ENCODE measurements at places on chromosomes 1 and 21. TPM values are rescaled to one million over a fixed set of nuclear protein-coding genes. Genes with fewer than 3 reads are reported as not detected.
A peak's percentile ranks its signal among the peaks of the same experiment; 100 is the strongest.

DNA sequence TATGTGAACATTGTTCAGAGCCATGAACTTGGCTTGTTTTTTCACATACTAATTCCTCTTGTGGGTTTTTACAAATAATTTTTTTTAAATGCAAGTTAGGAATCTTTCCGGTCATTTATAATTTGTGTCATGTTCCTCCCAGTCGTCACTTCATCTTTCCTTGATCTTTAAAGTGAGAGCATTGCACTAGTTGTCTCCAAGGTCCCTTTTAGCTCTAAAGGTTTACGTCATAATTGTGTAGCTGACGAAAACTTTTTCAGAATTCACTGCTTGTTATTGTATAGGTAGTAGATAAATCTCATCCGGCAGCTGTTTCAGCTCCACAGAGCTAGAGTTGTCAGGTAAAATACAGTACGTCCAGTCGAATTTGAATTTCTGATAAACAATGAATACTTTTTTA lies 33.6 kb downstream of the SOAT1 start:
- H3K27me3 ChIP-seq = no peaks in the 10 kb centered on the region
- DNase-seq = no peak
- H3K4me3 ChIP-seq = no peak overlapping the region
- no peak overlapping the region for H3K27ac ChIP-seq

DNA sequence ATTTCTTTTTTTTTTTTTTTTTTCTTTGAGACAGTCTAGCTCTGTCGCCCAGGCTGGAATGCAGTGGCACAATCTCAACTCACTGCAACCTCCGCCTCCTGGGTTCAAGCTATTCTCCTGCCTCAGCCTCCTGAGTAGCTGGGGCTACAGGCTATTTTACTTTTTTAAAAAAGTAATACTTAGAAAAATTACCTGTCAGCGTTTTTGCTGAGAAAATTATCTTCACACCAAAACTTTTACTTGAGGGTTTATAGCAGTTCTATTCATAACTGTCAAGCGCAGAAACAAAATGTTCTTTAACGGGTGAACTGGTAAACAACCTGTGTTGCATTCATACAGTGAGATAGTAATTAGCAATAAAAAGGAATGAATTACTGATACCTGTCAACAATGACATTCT lies 1.5 kb upstream of the SLC25A24 start:
- H3K4me1 ChIP-seq = no peaks in the 10 kb centered on the region
- no peak overlapping the region for H3K27ac ChIP-seq
- DNase-seq = no peak
- no peaks in the 10 kb centered on the region for H3K27me3 ChIP-seq
- no peak overlapping the region for H3K4me3 ChIP-seq
- no peaks in the 10 kb centered on the region for H3K36me3 ChIP-seq

DNA sequence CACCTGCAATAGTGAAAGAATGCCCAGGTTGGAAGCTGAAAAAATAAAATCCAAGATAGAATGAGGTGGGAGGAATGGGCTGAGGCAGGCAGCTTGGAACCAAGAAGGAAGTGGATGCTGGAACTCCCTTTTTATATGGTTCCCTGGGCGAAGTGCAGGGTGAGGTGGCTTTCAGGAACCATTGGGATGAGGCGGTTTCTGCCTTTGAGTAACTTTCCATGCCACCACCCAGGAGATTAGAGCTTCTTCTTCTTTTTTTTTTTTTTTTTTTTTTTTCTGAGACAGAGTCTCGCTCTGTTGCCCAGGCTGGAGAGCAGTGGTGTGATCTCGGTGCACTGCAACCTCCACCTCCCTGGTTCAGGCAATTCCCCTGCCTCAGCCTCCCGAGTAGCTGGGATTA lies 17.8 kb upstream of the MRPS6 start:
- H3K4me1 ChIP-seq = no peaks in the 10 kb centered on the region
- H3K27me3 ChIP-seq = no peaks in the 10 kb centered on the region
- no peak overlapping the region for H3K4me3 ChIP-seq
- no peak overlapping the region for H3K27ac ChIP-seq

- H3K27me3 ChIP-seq = no peaks in the 10 kb centered on the region
- no peak for DNase-seq
- no peak overlapping the region for H3K4me3 ChIP-seq
- no peak overlapping the region for H3K27ac ChIP-seq
- no peaks in the 10 kb centered on the region for H3K36me3 ChIP-seq
Observed at GRCh38 chr1:219478811-219479210, 134.1 kb downstream of the ZC3H11B start.

The RPS6KA1 gene
- 16.5 TPM for total RNA-seq

DNA sequence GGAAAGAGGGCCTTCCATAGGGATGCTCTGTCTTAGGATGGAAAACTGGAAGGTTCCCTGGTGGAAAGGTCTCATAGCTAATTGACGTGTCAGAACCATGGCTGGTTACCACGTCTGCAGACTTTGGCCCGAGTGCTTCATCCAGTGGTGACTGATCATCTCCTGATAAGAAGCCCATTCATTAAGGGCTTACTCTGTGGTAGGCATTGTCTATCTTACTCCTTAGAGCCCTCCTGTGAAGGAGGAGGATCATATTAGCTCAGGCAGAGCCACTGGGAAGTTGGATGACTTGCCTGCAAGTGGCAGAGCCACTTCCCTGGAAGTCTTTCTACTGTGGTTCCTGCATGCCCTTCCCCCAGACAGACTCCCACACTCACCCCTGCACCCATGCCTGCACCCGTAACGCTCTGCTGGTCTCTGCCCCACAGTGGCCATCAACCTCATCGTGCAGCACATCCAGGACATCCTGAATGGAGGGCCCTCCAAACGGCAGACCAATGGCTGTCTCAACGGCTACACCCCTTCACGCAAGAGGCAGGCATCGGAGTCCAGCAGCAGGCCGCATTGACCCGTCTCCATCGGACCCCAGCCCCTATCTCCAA lies 79.9 kb downstream of the UCK2 start:
- H3K4me1 ChIP-seq = no peaks in the 10 kb centered on the region
- no peak overlapping the region for H3K27ac ChIP-seq
- H3K27me3 ChIP-seq = no peaks in the 10 kb centered on the region
- no peaks in the 10 kb centered on the region for H3K36me3 ChIP-seq
- H3K4me3 ChIP-seq = no peak overlapping the region
- DNase-seq = no peak

GRCh38 chr1:236273358-236273757 lies 8.4 kb downstream of the ERO1B start:
- H3K4me3 ChIP-seq = no peak overlapping the region
- no peak overlapping the region for H3K27ac ChIP-seq
- H3K36me3 ChIP-seq = no peaks in the 10 kb centered on the region
- no peaks in the 10 kb centered on the region for H3K4me1 ChIP-seq

The GNG12 gene
- total RNA-seq = 45.3 TPM

DNA sequence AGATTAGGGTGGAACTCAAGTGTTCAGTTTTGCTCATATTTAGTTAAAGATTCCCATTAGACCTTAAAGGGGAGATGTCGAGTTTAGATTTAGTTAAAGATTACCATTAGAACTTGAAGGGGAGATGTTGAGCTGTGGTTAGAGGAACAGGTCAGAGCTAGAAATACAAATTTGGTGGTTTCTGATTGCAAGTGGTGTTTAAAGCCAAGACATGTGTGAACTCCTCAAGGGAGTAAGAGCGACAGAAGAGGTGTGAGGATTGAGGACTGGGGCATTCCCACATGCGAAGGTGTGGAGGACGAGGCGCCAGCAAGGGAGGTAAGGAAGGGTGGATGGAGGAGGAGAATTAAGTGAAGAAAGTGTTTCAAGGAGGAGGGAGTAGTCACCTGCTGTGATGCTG lies 168.6 kb downstream of the IER5 start:
- no peaks in the 10 kb centered on the region for H3K27me3 ChIP-seq
- no peak overlapping the region for H3K27ac ChIP-seq
- H3K36me3 ChIP-seq = no peaks in the 10 kb centered on the region
- no peak overlapping the region for H3K4me3 ChIP-seq
- H3K4me1 ChIP-seq = no peaks in the 10 kb centered on the region

DNA sequence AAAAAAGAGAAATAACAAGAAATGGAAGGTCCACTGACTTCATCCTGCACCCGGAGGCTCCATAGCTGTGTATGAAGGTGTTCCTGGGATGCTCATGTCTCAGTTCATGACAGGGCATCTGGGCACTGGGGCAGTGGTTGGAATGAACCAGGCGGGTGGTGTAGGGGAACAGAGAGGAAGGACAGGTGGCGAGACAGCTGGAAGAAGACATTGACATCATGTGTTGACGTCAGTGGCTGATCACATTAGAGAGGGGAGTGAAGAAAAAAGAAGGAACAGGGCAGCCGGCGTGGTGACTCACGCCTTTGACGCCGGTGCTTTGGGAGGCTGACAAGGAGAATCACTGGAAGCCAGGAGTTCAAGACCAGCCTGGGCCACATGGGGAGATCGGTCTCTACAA lies 50.1 kb downstream of the HUNK start:
- H3K4me1 ChIP-seq = no peaks in the 10 kb centered on the region
- no peaks in the 10 kb centered on the region for H3K36me3 ChIP-seq
- H3K4me3 ChIP-seq = no peak overlapping the region
- no peaks in the 10 kb centered on the region for H3K27me3 ChIP-seq
- no peak for DNase-seq
- no peak overlapping the region for H3K27ac ChIP-seq

GRCh38 chr1:99551812-99552614 lies 93.9 kb upstream of the PALMD start:
- no peaks in the 10 kb centered on the region for H3K27me3 ChIP-seq
- H3K4me3 ChIP-seq = no peak overlapping the region
- no peak overlapping the region for H3K27ac ChIP-seq
- H3K4me1 ChIP-seq = no peaks in the 10 kb centered on the region
- H3K36me3 ChIP-seq = no peaks in the 10 kb centered on the region

- H3K27me3 ChIP-seq = no peaks in the 10 kb centered on the region
- no peaks in the 10 kb centered on the region for H3K36me3 ChIP-seq
- H3K4me3 ChIP-seq = no peak overlapping the region
- H3K4me1 ChIP-seq = no peaks in the 10 kb centered on the region
Observed at GRCh38 chr1:197557302-197557701, 218.0 kb downstream of the DENND1B start.

- H3K36me3 ChIP-seq = no peaks in the 10 kb centered on the region
- no peak for DNase-seq
- no peaks in the 10 kb centered on the region for H3K4me1 ChIP-seq
- H3K4me3 ChIP-seq = no peak overlapping the region
- H3K27me3 ChIP-seq = no peaks in the 10 kb centered on the region
Observed at GRCh38 chr1:84370831-84371394, 27.4 kb upstream of the DNASE2B start.

The C1QB gene
- total RNA-seq = 26.1 TPM

The MYBPH gene
- total RNA-seq = not detected

The FYB2 gene
- total RNA-seq = 8.2 TPM

The IFI6 gene
- total RNA-seq = 82.4 TPM

The TNN gene
- 5.9 TPM for total RNA-seq

- no peak for DNase-seq
- H3K27ac ChIP-seq = no peak overlapping the region
- no peaks in the 10 kb centered on the region for H3K36me3 ChIP-seq
- no peaks in the 10 kb centered on the region for H3K4me1 ChIP-seq
- H3K4me3 ChIP-seq = no peak overlapping the region
Observed at GRCh38 chr1:18974606-18975005, 18.1 kb upstream of the IFFO2 start.

DNA sequence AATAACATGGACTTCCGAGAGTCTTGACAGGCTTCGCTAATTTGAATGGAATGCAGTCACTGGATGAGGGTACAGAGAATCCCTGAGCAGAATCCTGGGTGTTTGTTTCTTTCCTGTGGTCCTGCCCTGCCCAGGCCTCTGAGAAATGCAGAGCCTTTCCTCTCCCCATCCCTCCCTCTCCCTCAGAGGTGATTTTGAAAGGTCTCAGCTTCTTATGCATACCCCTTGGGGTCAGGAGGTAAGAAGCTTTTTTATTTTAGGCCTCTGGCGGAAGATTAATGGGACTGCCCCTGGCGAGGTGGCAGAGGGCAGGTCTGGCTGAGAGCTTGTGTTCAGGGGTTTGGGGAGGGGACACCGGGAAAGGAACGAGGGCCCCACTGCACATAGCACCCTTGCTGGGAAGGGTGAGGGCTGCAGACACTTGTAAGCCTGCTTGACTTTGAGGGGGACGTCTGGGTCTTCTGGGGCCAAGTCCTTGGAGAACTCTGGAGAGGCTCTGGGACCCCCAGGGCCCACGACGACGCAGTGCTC lies 116.5 kb upstream of the SLC45A1 start:
- no peak for DNase-seq
- no peaks in the 10 kb centered on the region for H3K36me3 ChIP-seq
- H3K4me1 ChIP-seq = peaks cover 14% of the 10 kb centered on the region
- H3K27me3 ChIP-seq = no peaks in the 10 kb centered on the region
- H3K27ac ChIP-seq = peak overlapping the region; percentile 94
- H3K4me3 ChIP-seq = no peak overlapping the region

- no peaks in the 10 kb centered on the region for H3K36me3 ChIP-seq
- H3K27me3 ChIP-seq = no peaks in the 10 kb centered on the region
- no peak overlapping the region for H3K27ac ChIP-seq
- no peak for DNase-seq
- no peak overlapping the region for H3K4me3 ChIP-seq
- peaks cover 17% of the 10 kb centered on the region for H3K4me1 ChIP-seq
Observed at GRCh38 chr1:11927866-11928592, 1.8 kb upstream of the KIAA2013 start.

- H3K27me3 ChIP-seq = no peaks in the 10 kb centered on the region
- no peak for DNase-seq
- no peak overlapping the region for H3K4me3 ChIP-seq
- H3K27ac ChIP-seq = no peak overlapping the region
Observed at GRCh38 chr1:87600854-87601253, 272.2 kb downstream of the LMO4 start.

GRCh38 chr1:245763873-245764331 lies 609.1 kb downstream of the KIF26B start:
- no peak for DNase-seq
- no peaks in the 10 kb centered on the region for H3K27me3 ChIP-seq
- no peak overlapping the region for H3K27ac ChIP-seq
- H3K4me1 ChIP-seq = no peaks in the 10 kb centered on the region

DNA sequence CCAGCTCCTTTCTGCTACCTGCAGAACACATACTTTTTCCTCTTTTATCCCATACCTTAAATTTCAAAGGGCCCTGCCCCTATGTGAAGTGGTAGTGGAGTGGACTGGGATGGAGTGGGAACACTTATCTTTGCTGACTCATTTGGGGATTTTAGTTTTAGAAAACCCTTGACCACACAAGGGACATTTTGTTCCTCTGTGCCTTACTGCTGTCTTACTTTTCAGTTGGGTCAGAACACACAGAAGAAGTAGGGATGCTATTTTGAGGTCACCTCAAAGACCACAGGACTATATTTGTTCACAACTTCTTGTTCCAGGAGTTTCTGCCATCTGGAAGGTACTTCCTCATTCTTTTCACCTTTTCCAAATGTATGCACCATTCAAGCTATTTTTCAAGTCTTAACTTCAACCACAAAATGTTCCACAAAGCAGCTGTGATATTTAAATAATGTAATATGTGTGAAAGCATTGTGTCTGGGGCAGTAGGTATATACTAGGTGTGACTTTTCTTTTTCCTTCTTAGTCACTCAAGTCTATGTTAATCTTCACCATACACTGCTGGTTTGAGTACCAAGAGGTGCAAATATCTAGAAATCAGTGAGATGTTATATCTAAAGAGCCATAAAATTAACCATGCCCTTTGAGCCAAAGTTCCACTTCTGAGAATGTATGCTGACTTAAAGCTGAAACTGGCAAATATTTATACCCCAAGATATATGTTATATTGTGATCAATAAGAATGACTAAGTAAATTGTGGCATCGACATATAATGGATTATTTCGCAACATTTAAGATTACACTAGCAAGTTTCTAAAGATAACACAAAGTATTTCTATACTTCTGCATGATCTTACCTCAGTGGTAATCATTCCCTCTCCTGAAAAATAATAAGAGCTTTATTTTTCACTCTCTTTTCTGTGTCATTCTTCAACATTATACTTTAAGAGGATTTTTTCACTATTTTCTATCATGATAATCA lies 308.5 kb downstream of the MRPL39 start:
- H3K4me1 ChIP-seq = no peaks in the 10 kb centered on the region
- H3K27me3 ChIP-seq = no peaks in the 10 kb centered on the region
- no peak overlapping the region for H3K4me3 ChIP-seq
- no peak overlapping the region for H3K27ac ChIP-seq
- DNase-seq = no peak
- no peaks in the 10 kb centered on the region for H3K36me3 ChIP-seq

Data from uterus (tissue), 4 donors.